ENCODE measurements at places on chromosomes 1 and 21.

GRCh38 chr1:181985936-181986906 lies 75.3 kb downstream of the ZNF648 start:
- DNase-seq, result no peak

- no peak for DNase-seq
These were observed 62.7 kb downstream of the SKI start for GRCh38 chr1:2290595-2291510.

DNA sequence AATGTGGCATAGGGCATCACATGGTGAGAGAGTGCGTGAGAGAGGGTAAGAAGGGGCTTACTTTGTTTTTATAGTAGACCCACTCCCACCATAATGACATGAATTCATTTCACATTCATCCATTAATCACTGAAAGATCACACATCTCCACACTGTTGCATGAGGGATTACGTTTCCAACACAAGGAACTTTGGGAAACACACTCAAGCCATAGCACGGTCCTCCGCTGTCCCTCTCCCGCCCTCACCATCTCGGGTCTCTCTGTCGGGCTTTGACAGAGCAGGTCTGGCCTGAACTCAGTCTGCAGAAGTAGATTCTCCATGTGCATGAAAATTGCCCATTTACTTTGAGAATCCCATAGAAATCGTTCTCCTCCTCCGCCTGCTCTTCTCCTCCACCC lies 312.2 kb downstream of the MATN1 start:
- no peak for DNase-seq

DNA sequence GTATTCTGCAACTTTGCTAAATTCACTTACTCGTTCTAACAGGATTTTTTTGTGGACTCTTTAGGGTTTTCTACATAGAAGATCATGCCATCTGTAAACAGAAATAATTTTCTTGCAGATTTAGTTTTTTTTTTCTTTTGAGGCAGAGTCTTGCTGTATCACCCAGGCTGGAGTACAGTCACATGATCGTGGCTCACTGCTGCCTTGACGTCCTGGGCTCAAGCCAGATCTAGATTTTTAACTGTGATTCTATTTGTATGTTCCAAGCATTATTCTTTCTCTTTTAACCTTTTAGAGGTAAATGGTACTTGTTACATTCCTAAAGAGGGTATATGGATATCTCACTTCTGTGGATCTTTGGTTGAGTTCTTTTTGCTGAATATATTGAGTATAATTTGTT lies 18.6 kb downstream of the FABP3 start:
- DNase-seq, result peak; percentile 24

DNA sequence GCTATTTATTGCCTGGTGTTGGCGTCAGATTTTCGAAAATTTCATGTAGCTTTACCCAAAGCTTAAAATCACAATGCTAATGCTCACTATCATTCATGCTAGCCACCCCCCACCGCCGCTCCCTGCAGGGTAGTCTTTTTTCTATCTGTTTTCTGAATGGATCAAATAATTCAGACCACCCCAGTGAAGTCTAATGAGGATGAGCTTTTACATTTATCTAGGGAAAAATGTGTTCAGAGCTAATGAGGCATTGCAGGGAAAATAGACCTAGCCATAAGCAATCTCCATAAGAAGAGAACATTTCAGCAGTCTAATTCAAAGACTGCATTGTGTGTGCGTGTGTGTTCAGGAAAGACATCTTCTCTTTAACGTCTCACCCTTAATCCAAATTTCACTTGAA lies 533.0 kb upstream of the PRMT6 start:
- no peak for DNase-seq

GRCh38 chr21:41897700-41898099 lies 18.6 kb upstream of the PRDM15 start:
- DNase-seq, result no peak

- DNase-seq, result no peak
These were observed 130.4 kb downstream of the LHX4 start for GRCh38 chr1:180360333-180361075.

- no peak for DNase-seq
These were observed 54.8 kb upstream of the KRTAP19-8 start for GRCh38 chr21:31092832-31093625.

GRCh38 chr1:47513393-47513792 lies 75.5 kb downstream of the FOXD2 start:
- no peak for DNase-seq

DNA sequence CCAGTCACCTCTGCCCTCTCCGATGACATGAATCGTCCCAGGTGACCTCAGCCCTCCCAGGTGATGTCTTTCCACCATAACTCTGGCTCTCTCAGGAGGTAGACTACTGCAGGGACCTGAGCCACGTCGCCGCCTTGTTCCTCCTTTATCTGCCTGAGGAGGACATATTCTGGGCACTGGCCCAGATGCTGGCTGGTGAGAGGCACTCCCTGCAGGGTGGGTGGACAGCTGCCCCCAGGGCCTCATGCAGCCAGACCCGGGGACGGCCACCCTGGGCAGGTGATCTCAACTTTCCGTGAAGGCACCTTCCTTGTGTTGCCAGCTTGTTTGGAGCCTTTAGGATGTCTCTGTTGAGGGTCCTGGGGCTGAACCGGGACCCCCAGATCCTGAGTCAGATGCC lies 13.9 kb upstream of the ZBTB17 start:
- DNase-seq, result no peak

DNA sequence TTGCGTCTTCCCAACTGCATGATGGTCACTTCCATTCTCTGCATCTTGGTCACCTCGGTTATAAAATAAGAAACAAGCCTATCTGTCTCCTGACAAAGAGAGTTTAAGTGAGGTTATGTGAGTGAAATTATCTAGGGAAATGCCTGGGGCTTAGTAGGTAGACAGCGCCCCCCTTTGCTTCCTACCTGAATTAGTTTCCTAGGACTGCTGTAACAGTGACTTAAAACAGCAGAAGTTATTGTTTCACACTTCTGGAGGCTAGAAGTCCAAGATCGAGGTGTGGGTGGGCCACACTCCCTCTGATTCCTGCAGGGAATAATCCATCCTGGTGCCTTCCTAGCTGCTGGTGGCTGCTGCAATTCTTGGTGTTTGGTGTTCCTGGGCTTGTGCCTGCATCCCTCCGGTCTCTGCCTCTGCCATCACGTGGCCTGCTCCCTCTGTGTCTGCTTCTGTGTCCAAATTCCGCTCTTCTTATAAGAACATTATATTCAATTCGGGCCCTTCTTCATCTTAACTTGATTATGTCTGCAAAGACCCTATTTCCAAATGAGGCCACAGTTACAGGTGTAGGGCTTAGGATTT lies 92.6 kb downstream of the IGSF21 start:
- no peak for DNase-seq

DNA sequence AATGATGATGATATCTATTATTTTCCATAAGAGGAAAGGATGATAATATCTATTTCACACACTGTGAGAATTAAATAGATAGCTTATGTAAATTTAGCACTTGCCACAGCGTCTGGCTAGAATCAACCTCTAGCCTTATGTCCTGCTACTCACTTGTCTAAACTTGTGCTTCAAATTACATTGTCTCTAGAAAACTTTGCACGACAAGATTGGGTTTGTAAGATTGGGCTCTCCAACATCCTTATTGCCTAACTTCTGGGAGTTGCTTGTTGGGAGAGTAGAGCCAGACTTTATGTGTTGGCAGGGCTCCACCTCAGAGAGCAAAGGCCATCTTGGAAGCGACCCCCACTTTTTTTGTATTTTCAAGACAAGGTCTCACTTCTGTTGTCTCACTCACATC lies 50.0 kb upstream of the POGK start:
- no peak for DNase-seq

DNA sequence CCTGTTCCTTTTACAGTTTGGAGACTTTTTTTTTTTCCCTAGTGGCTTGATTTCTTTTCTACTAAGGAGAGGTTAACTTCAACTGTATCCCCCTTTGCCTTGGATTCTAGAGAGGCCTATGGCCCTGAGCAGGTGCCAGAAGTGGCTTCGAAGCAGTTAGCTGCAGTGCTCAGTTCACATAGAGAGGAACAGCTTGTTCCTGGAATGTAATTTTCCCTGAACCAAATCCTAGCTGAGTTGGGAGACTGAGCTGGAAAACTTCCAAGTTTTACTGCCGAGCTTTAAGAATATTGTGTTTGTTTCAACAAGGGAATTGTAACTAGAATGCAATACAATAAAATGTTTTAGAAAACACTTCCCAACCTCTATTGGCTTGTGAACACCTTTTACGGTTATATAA lies 17.5 kb downstream of the RD3 start:
- no peak for DNase-seq

GRCh38 chr1:77047575-77047974 lies 171.7 kb downstream of the PIGK start:
- DNase-seq, result no peak

DNA sequence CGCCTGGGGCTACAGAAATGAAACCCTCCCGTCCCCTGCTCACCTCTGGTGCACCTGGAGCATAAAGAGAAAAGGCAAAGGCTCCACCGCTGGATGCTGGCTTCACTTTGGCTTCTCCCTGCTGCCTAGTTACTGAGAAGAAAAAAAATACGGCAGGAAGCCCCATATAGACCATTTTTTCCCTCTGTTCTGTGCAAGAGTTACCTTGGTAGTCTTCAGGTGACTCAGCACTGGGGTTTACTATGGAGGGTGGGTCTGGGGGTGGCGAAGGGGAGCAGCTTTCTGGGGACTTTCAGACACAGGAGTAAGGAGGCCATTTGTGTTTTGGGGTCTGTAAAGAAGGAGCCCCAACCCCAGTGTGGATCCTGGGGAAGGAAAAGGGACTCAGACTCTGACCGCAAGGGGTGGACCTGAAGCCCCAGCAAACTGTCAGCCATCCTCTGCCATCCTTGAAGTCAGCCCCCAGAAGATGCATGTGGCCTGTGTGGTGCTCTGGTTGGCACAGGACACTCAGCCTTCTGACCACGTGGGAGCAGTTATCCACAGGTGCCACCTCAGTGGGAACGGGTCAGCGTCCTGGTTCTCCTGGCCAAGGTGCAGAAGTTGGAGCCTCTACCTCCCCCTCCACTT lies 25.9 kb upstream of the EPS8L3 start:
- no peak for DNase-seq

All from hematopoietic multipotent progenitor cell treated with erythropoietin and hydrocortisone succinate and interleukin-3 and kit ligand, for 17 days (in vitro differentiated cells).